ENCODE measurements at places on chromosomes 2 and 18. TPM values are rescaled to one million over a fixed set of nuclear protein-coding genes. Genes with fewer than 3 reads are reported as not detected.

The GAD1 gene
- 0.39 TPM for total RNA-seq

The CCDC121 gene
- 3.3 TPM for total RNA-seq

The UGT1A4 gene
- 0.07 TPM for total RNA-seq

The RPRM gene
- total RNA-seq: not detected

The NPPC gene
- 0.21 TPM for total RNA-seq

Data from A549 treated with Hydrocortisone at 1 μM for 4 hours (cell line).